Retinal pigment epithelial cell (primary cell): ENCODE measurements at places on chromosomes 12 and 14.
A peak's percentile ranks its signal among the peaks of the same experiment; 100 is the strongest.

GRCh38 chr12:109557200-109557599, 16.1 kb downstream of the MMAB start:
- no peak for DNase-seq

- peak; percentile 66 for DNase-seq
Observed at GRCh38 chr12:29611906-29612305, 114.4 kb upstream of the OVCH1 start.

DNA sequence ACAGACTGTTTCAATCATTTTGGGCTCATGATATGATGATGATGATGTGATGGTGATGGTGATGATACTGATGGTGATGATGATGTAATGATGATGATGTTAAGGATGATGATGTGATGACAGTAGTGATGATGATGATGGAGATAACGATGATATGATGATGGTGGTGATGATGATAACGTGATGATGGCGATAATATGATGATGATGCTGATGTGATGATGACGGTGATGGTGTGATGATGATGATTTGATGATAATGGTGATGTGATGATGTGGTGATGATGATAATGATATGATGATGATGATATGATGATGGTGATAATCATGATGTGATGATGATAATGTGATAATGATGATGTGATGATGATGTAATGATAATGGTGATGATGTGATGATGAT, 612.6 kb downstream of the AACS start:
- DNase-seq: no peak

- no peak for DNase-seq
Observed at GRCh38 chr14:90451961-90452360, 55.1 kb downstream of the CALM1 start.

GRCh38 chr14:69703047-69704039, 63.6 kb upstream of the SRSF5 start:
- DNase-seq: no peak

GRCh38 chr14:51382506-51382905, 142.5 kb downstream of the TMX1 start:
- DNase-seq: no peak

DNA sequence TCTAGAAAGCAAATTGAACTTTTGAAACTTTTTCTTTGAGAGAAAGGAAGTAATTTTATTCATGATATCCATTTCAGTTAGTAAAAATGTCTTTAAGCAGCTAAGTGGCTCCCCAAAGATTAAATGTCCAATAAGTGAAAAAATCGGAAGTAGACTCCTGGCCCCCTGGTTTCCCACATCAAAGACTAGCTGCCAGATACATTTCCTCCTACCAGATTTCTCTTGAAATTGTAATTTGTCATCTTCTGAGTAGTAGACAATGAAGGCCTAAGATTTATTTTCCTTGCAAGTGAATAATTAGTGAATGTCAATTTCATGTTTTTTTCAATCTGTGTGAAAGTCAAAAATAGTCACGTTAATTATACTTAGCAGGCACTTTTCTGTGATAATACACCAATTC, 321.9 kb downstream of the SYT1 start:
- no peak for DNase-seq

DNA sequence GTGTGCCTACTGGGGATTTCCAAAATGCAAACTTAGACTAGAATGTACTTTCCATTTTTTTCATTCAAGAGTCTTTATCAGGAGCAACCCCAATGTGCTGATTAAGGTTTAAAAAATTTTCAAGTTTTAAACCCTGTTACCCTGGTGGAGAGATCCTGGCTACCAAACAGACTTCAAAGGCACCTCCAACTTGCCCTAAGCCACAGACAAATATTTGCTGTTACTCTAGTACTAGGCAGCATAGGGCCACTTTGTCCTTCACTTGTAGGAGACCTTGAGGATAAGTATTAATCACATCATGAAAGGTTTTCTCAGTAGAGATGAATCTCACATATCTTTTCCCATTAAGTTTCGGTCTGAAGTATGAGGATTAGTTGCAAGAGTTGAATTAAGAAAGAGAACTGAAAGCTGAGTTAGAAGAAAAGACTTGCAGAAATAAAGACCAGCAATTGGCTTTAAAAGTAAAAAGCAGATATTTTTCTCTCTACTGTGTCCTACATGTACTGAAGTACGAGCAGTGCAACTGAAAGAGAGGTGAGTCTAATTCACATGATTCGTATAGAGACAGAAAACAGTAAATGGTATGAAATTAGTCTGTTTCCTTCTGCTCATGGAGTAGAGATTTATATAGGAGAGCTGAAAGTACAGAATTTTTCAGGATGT, 28.3 kb downstream of the NTN4 start:
- DNase-seq: no peak

DNA sequence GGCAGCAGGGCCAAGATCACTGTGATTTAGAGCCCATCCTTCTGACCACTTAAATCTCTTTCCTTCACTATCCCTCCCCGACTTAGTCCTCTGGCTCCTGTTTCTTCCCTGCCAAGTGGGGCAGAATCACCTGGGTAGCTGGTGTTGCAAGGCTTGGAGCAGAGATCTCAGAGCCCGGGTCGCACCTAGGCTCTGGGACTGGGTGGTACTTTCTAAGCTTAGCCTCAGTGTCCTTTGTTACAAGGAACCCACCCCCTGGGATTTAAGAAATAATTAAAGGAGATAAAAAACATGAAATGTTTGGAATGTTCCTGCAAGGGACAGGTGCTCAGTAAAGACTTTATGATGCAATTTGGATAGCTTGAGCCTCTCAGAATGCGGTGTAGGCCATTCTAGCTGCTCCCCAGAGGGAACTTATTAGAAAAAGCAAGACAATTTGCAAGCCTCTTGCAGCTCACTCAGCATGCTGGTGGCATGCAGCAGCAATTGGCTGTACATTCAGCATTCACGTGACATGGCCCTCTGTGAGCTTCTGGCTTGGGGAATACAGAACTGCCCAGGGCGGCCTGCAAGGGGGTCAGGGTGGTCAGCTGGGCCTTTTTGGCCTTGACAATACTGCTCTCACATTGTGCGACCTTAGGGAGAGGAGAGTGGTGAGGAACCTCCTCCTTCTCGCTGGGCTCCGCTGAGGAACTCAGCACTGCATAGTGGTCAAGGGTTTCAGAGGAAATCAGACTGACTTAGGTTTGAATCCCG, 16.8 kb downstream of the C14orf132 start:
- DNase-seq: no peak

- no peak for DNase-seq
Observed at GRCh38 chr14:48584031-48584430, 908.6 kb upstream of the MDGA2 start.
